Tibial artery (tissue), 4 donors: ENCODE measurements at places on chromosomes 7 and 10.
A peak's percentile ranks its signal among the peaks of the same experiment; 100 is the strongest.

GRCh38 chr10:127690176-127690835 lies 46.7 kb upstream of the FOXI2 start:
- DNase-seq = no peak

- DNase-seq = peak; percentile 42
Observed at GRCh38 chr10:113273181-113274163, 279.4 kb upstream of the HABP2 start.

DNA sequence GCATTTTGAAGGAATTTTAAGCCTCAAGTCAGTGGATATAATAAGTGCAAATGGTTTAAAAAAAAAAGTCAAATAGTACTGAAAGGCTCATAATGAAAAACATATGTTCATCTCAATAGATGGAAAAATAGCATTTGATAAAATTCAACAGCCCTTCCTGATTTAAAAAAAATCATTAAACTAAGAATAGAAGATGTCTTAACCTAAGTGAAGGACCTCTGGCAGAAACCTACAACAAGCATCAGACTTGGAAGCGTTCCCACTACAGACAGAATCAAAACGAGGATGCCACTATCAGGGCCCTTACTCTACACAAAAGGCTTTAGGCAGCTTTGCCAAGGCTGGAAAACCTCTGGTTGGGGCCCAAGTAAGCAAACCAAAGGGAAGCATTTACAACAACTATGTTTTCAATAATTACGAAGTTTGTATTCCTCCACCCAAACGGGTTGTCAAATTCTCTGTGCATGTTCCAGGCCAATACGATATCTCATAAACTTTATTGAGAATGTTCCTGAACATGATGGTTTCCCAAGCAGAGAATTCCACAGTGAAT lies 45.1 kb downstream of the CYTH3 start:
- no peak for DNase-seq

DNA sequence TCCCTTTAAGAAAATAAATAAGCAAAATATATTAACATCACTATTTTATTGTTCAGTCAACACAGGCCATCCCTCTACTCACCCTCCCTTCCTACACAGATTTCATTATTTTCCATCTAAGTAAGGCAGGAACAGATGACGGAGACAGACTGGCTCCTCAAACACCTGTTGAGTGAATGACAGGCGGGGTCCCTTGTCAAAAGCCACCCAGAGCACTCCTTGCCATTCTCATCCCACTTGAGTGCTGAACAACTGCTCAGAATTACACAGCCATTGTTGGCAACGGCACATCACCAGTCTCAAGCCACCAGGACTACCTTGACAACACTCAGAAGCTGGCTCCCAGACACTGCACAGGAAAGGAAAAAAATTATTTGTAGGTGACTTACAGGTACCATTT lies 3.3 kb downstream of the GRB10 start:
- no peak for DNase-seq

- no peak for DNase-seq
Observed at GRCh38 chr7:105906695-105907094, 30.3 kb upstream of the ATXN7L1 start.

- no peak for DNase-seq
Observed at GRCh38 chr7:44148166-44148565, 7.0 kb upstream of the MYL7 start.

- DNase-seq = no peak
Observed at GRCh38 chr7:111593343-111593742, 31.1 kb upstream of the IMMP2L start.

DNA sequence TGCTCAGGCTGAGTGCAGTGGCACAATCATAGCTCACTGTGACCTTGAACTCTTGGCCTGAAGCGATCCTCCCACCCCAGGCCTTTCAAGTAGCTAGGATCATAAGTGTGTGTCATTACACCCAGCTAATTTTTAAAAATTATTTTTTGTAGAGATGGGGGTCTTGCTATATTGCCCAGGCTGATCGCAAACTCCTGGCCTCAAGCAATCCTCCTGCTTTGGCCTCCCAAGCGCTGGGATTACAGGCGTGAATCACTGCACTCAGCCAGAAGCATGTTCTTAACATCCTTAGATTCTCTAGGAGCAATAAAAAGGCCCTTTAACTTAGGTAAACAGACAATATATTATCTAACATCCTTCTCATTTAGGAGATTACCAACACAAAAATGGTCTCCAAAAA lies 38.3 kb upstream of the EFCAB10 start:
- DNase-seq = no peak

DNA sequence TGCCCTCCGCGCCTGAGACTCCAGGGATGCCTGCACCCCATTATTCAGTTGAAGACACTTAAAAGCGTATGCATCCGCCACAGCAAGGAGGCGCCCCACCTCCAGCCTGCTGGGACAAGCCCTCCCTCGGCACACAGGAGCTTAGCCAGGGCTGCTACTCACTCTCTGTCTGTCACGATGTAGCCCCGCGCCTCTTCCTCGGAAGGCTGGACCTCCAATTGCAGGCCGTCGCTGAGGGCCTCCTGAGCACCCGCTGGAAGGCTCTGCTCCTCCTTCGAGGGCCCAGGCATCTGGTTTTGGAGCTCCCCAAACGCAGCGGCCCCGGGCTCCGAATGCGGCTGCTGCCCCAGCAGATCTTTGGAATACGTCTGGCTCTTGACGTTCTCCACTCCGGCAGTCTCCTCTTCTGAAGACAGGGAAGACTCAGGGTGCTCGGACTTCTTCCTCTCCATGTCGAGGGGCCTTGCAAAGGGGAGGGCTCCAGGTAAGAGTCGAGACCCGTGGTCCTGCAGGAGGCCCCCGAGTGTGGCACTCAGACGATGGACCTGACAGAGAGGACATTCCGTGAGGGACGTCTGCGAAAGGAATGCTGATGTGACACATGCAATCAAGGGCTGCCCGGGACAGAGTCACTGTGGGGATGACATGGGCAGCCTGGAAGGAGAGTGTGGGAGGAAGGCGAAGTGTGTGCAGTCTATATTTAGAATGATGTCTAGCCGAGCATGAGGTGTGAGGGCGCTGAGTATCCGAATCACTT lies 453.9 kb downstream of the PTPRN2 start:
- peak; percentile 38 for DNase-seq

- no peak for DNase-seq
Observed at GRCh38 chr7:86747698-86748097, 104.0 kb downstream of the GRM3 start.

DNA sequence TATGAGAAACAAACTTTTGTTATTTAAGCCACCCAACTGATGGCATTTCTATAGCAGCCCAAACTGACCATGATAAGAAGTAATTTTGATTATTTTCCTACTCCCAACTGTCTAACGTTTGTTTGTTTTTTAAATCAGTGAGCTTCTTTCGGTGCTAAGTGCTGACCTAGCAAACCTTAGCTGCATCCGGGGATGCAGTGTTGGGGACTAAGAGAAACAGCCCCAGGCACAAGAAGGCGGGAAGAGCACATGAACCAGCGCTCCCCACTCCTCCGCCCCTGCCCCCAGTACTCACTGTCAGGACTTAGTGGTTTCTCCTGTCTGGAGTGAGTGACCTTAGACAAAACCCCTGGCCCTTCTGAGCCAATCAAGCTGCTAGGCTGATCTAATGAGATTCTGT lies 168.8 kb downstream of the CALN1 start:
- no peak for DNase-seq
